Calu3 (cell line): ENCODE measurements at places on chromosomes 4 and X.
A peak's percentile ranks its signal among the peaks of the same experiment; 100 is the strongest.

GRCh38 chr4:94452476-94453371 lies 982 bp downstream of the PDLIM5 start:
- peak; percentile 71 for DNase-seq

- DNase-seq = no peak
These were observed 23.2 kb downstream of the DIAPH2 start for GRCh38 chrX:96707804-96708203.

DNA sequence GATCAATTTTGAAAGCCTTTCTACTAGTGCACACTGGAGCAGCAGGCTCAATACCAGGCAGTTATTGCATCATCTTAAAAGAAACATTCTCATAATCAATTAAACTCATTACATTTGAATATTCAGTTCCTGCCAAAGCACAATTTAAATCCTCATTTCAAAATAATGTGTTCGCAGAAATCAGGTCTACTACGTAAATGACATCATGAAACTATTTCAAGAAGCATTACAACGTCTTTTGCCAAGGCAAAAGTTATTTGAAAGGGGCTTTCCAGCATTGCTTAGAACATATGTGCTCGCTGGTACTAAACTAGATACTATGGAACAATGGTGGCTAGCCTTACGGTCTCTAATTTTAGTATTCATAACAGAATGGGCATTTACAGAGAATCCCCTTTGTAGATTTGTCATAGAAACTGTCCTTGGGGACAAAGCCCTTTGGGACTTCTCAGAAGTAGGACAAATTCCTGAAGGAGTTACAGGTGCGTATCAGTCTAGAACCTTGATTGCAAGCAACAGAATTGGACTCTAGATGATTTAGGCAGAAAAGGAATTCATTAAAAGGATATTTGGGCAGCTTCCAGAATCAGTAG lies 27.6 kb upstream of the HUWE1 start:
- DNase-seq = no peak

DNA sequence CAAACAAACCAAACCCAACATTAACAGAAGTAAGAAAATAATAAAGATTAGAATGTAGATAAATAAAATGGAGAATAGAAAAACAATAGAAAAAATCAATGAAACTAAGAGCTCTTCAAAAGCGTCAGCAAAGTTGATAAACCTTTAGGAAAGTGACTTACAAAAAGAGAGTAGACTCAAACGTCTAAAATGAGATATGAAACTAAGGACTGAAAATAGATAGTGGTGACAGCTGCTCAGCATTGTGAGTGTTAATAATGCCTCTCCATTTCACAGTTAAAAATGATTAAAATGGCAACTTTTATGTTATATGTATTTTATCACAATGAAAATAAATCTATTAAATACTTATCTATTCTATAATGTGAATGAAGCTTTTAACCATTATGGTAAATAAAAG lies 125.7 kb upstream of the CPXCR1 start:
- DNase-seq = no peak

DNA sequence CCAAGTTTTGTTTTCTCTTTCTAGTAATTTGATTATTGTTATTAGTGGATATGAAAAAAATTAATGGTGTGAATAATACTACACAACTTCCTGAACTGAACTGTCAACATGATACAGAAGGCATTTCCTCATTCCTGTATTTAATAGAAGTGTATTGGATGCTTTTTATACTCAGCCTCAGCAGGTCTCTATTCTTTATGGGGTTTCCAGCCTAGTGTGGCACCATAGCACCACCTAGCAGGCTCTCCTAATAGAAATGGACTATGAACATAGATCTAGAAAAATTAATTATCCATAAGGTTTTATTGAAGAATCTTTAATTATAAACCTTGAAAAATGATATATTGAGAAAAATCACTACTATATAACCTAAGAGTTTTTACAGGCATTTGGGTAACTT lies 52.4 kb downstream of the GLRB start:
- peak; percentile 31 for DNase-seq

DNA sequence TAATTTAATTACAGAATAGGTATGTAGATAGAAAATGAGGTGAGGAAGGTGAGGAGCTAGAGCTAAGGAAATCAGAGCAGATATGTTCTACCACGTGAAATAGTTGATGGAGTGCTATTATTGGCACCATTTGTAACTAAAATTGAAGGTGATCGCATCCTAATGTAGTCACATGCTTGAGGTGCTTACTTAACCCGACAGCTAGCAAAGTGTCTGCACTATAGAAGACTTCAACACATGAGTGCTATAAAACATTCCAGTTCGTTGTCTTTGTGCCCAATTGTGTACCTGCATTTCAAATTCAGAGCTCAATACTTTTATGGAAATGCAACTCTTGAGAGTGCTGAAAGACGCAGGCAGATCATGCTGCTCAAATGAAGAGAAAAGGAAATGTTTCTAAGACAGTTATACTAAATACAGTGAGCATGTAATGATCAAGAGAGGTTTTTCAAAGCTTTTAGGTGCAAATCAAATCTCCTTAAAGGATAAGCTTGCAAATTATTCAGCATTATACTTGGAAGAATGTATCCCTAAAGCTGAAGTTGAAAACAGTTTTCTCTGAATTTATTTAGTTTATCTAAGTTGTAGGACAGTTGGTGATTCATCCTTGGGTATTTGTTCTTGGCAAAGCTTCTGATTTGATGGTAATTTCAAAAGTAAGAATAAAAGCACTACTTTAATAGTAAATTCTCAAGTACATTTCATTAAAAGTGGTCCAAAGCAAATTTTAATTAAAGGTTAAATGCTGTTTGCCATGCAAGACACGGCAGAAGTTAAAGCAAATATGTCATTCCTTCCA lies 223.9 kb upstream of the EPHA5 start:
- no peak for DNase-seq

- DNase-seq = peak; percentile 12
These were observed 895 bp downstream of the ADGRL3 start for GRCh38 chr4:61200916-61201526.

DNA sequence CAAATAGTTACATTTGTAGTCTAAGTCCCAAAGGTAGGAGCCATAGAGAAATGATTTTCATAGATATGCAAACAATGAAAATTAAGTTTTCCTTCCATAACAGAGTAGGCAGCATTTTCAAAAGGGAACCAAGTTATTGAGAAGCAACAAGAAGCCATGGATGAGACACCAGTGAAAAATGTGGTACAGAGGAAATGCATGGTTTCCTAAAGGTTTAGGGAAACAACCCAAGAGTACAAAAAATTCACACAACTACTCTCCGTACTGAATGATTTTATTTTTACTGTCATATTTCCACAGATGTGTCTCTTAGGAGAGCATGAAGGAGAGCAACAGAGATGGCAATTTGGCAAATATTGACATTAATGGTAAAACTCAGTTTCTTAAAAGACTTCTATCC lies 1408.9 kb upstream of the PCDH7 start:
- DNase-seq = no peak
